ENCODE measurements at places on chromosomes 12 and 14.

DNA sequence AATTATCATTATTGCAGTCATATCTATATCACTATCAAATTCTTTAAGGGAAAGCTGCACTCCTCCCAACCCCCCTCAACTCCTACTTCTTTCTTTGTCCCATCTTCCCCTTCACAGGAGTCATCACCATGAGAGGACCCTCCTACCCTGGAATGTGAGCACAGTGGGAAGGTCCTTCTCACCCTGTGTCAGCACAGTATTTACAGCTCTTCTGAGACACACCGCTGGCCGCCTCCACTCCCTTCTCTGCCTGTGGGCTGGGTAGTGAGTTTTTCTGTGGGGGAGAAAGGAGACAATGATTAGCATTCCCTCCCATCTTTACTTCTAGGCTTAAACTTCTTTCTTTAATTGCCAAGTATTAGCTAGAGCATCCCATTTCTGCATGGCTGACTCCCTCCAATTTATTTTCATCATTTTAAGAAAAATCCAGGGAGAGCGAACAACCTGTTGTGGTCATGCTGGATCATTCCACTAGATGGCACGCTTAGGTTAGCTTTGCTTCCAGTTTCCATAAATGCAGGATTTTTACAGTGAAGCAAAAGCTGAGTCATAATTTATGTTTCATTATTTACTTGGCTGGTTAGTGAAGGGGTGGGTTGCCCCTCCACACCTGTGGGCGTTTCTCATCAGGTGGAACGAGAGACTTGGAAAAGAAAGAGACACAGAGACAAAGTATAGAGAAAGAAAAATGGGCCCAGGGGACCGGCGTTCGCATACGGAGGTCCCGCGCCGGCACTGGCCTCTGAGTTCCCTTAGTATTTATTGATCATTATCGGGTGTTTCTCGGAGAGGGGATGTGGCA lies 188.5 kb downstream of the ALX1 start:
- DNase-seq, result no peak

- DNase-seq, result no peak
Observed at GRCh38 chr12:111076611-111077451, 156.5 kb upstream of the MYL2 start.

GRCh38 chr14:41289025-41289424 lies 317.7 kb upstream of the LRFN5 start:
- DNase-seq, result no peak

GRCh38 chr12:67661311-67662021 lies 12.9 kb downstream of the DYRK2 start:
- DNase-seq, result no peak

DNA sequence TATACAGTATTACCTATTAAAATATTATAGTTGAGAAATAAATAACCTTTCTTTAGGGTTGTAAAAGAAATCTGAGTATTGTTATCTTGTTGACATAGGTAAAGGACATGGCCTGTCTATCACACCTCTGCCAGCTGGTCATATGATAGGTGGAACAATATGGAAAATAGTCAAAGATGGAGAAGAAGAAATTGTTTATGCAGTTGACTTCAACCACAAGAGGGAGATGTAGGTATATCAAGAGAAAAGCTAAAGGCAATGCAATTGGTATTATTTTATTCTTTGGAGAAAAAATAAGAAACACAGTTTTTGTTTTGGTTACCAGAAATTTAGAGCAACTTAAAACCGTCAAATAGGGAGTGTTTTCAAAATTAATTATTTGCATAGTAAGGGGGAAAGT lies 13.5 kb downstream of the CPSF2 start:
- DNase-seq, result no peak

DNA sequence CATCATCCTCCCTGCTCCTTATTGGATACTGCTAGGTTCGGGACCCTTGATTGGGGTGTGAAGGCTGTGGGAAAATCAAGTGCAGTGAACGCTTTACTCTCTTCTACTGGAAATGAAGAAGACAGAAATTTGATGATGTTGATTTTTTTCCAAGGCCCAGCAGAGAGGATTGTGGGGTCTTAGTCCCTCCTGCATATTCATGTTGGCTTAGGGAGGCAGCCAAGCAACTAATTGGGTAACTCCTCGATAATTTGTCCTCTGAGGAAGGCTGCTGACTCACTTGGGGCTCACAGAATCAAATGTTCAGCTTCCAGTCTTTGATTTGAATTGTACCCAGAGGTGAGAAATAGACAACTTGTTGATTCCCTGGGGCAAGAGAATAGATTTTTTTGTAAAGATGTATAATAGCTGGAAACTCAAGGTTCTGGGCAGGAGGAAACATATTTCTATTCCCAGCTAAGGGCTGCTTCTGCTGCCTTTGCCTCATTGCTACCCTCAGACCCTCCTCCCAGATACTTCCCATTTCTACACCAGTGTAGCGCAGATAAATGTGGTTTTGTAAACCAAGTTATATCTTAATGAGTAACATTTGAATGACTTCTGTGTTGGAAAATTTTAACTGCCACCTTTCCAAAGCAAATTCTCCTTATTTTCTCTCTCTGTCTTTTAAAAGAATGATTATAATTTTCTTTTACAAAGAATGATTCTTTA lies 21.7 kb downstream of the NEUROD4 start:
- no peak for DNase-seq

DNA sequence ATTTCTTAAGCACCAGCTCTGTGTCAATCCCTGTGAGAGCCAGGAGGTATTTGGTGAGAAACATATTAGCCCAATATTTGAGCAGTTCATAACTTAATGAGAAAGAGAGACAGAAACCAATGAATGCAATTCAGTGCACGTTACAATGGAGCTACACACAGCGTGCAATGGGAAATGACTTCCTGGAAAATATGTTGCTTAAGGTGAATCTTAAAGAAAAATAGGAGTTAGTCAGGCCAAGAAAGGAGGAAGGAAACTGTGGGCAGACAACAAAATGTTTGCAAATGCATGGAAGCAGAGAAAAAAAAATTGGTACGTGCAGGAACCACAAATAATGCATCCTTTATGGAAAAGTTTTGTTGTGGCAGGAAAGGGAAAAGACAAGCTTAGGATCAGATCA lies 481.7 kb downstream of the BCAT1 start:
- no peak for DNase-seq

GRCh38 chr12:32205731-32206130 lies 99.1 kb downstream of the BICD1 start:
- DNase-seq, result no peak

GRCh38 chr14:30982533-30982932 lies 42.9 kb upstream of the AP4S1 start:
- no peak for DNase-seq

DNA sequence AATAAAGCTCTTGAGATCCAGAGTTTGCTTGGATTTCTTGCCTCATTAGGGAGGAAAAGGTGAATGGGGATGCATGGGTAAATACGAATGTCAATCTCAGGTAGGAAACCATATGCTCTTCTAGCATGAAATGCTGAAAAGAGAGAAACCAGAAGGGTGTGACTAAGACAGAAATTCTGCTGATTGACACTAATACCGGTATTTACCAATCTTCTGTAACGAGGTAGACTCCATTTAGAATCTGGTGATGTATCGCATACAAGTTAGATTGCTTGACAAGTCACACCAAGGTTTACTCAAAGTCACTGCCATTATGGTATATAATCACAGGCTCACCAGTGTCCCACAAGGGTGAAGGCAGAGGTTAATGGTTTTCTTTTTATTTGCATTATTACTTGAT lies 337.9 kb downstream of the NRXN3 start:
- no peak for DNase-seq

DNA sequence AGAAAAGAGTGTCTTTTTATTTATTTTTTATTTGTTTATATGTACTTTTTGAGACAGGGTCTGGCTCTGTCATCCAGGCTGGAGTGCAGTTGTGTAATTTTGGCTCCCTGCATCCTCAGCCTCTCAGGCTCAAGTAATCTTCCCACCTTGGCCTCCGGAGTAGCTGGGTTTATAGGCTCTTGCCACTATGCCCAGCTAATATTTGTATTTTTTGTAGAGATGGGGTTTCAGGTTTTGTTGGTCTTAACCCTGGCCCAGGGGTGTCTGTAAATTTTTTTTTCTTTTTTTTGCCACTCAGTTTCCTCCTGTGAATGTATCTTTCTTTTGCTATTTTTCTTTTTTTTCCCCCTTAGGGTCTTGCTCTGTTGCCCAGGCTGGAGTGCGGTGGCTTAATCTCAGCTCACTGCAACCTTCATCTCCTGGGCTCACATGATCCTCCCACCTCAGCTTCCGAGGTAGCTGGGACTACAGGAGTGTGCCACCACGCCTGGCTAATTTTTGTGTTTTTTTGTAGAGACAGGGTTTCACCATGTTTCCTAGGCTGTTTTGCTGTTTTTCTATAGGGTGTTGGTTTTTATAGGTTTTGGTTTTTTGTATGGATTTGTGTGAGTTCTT lies 11.0 kb downstream of the RCOR1 start:
- no peak for DNase-seq

GRCh38 chr12:14576896-14577295 lies 9.2 kb upstream of the PLBD1 start:
- no peak for DNase-seq

DNA sequence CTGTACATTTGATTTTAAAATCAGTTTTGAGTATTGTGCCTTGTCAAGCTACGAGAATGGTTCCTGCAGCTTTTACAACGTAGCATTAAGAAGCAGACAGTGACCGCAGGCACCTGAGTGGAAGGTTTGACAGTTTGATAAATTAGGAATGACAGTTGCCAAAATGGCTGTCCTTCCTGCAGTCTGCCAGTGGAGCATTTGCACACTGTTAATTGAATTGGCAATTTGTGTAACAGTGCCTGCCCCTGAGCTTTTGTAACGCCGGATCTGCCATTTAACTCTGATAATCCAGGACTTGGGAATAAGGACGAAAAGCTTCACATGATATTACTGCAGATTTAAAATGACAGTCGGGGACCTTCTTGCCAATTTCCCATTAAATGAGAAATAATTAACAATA lies 385.3 kb downstream of the NPAS3 start:
- DNase-seq, result no peak

GRCh38 chr14:33930439-33930838 lies 20.4 kb downstream of the EGLN3 start:
- DNase-seq, result no peak

DNA sequence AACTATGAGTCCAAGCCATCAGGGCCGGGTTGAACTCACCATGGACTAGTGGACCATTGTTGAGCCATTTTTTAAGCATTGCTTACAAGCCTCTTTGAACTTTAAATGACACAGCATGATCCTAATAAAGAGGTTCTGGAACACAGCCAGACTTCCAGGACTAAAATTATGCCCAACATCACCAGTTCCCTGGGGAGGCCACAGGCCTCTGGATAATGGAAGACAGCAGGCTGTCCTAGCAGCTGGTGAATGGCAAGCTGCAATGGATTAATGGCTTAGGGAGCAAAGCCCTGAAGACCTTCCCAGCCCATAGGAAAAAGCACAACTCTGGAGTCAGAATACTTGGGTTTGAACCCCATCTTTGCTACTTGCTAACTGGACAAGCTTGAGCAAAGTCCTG lies 71.3 kb downstream of the FLRT2 start:
- DNase-seq, result no peak

DNA sequence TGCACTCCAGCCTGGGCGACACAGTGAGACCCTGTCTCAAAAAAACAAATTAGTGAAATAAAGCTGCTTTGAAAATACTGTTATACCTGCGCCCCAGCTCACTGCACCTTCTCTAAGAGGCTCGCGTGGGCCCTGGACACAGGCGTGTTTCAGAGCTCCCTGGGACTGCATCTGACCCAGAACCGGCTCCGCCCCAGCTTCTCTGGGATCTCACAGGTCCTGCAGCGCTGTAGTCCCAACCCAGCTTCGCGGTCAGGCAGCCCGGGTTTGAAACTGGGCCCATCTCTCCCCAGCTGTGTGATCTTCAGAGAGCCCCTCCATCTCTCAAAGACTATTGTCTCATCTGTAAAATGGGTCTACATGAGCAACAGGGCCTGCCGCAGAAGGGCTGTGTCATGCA lies 7.5 kb downstream of the RIMBP2 start:
- no peak for DNase-seq

DNA sequence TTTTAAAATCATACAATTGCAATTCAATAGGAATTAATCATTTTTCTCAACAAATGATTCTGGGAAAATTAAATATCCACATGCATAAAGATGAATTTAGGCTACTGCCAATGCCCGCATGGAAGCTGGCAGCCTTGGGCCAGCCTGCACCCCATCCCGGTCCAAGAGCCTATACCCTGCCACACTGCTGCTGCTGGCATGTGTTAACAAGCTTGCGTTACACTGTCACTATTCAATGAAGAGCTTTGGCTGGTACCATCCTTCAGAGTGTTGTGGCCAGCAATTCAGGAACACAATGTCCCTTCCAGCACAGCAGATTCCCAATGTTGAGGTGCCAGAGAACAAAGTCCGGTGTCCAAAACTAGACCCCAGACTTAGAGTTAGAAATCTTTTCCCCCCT lies 13.6 kb upstream of the TAS2R14 start:
- no peak for DNase-seq

DNA sequence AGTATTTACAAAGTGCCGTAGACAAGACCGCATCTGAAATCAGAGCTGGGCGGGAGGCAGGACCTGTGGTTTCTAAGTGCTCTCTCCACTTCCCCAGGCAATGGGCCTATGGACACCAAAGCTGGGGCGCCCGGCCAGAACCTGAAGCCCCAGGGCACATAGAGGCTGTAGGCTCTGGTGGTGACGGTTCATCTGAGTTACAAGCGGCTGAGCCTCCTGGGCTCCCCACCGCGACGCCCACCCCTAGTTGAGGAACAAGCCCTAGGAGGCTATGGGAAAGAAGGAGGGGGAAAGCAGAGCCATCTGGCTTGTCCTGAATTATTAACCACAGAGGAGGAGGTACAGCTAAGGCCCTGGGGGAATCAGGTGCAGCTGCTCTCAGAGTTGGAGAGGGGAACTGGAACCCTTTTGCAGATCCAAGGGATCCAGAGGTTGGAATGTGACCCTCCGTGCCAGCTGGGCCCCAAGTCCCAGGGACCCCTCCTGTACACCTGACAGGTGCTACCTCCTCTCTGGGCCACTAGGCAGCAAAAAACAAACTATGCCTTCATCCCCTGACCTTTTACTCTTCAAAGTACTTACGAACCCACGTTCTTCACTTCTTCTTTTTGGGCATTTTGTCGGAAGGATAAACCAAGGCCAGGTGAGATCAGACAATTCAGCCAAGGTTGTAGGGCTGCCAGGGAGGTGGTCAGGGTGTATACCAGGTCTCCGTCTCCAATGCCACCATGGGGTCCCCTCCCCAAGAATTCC lies 77.2 kb downstream of the ARL6IP4 start:
- no peak for DNase-seq

GRCh38 chr12:121144416-121144914 lies 11.8 kb downstream of the P2RX7 start:
- no peak for DNase-seq

- DNase-seq, result no peak
Observed at GRCh38 chr14:74029136-74029535, 10.0 kb downstream of the BBOF1 start.

Measured in T-helper 17 cell (primary cell).